IPS DF 19.7 (cell line): ENCODE measurements at places on chromosomes 2 and 18.

DNA sequence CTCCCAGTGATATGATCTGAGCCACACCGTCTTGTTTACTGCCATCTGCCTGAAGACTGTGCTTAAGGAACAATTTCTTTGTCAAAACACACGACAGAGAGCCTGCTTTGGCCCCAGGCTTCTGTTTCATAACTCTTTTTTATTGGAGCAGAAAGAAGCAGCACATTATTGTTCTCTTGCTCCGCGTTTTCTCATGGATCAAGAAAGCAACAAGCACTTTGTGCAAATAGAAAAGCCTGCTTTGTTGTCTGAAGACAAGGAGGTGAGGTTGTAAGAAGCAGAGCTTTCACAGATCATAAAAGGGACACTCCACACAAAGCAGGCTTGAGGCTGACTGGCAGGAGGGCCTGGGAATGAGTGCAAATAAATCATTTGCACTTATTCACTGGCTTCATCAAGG lies 118.3 kb upstream of the FAM136A start:
- DNase-seq = no peak

DNA sequence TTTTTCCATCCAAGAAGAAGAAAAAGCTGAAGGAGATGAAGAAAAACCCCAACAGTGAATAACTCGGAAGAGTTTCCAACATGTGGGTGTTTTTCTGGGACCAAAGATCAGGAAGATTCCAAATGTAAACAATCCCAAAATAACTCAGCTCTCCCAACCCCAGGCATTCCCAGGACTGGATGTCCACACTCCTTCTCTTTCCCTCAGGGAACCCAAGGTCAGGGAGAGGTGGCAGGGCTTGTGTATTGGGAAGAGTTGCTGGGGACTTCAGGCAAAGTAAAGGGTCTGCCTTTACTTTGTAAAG lies 268.0 kb downstream of the DYSF start:
- DNase-seq = no peak

- DNase-seq = no peak
These were observed 18.3 kb upstream of the MAP4K4 start for GRCh38 chr2:101679037-101679726.

DNA sequence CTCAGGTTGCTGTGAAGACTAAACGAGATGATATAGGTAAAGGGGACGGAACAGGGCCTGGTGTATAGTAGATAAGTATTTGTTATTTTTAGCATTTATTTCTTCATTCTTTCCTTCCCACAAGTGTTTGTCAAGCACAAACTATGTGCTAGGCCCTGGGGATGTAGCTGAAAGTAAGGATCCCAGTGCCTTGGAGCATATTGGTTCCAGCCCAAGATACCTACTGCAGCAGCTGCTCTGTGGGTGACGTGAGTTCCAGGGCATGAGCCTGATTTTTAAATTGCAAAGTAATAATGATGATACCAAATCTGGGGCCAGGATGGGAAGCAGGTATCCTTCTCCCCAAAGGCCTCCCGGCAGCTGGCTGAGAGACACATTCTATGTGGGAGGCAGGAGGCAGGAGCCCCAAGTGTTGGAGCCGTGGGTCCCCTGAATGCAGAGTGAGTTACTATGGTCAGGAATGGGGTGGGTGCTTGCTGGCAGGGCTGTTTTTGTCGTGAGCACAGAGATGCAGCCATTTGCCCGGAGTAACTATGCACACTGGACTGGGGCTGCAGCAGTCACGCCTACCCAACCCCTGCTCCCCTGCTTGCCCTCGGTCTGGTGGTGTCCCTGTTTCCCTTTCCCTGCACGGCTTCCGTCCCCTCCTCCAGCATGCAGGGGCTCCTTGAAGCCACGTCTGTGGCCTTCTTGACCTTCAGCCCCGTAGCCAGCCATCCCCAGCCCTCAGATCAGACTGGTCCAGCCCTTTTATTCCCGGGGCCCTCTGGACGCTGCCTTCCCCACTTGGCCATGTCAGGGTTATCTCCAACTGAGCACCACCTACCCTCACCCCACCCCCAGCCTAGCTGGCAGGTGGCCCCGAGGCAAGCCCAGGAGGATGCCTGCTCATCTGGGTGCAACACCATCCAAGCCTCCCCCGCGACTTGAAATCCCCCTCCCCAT lies 52.4 kb downstream of the INHBB start:
- DNase-seq = no peak

GRCh38 chr2:152611458-152612231 lies 105.6 kb downstream of the PRPF40A start:
- no peak for DNase-seq

GRCh38 chr2:126715576-126716406 lies 59.8 kb downstream of the GYPC start:
- DNase-seq = no peak

DNA sequence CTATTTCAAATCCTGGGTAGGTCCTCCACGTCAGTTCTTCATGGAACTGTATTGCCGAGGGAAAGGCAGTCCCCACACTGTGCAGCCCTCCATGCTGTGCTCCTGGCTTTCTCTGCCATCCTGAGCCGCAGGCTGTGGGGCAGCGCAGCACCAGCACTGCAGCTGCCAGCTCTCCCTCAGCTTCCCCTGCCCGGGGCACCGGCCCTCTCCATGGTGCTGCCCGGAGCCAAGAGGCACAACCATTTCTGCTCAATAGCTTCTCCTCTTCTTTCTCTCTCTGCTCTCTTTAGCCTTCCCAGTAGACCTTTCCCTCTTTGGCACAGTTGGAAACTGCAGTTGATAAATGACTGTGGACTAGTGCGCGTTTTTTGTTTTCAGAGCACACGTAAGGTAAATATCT lies 12.1 kb downstream of the ANKRD23 start:
- no peak for DNase-seq

GRCh38 chr2:195470622-195471021 lies 186.4 kb upstream of the SLC39A10 start:
- DNase-seq = no peak

- no peak for DNase-seq
These were observed 4.2 kb upstream of the PROC start for GRCh38 chr2:127413782-127414637.

DNA sequence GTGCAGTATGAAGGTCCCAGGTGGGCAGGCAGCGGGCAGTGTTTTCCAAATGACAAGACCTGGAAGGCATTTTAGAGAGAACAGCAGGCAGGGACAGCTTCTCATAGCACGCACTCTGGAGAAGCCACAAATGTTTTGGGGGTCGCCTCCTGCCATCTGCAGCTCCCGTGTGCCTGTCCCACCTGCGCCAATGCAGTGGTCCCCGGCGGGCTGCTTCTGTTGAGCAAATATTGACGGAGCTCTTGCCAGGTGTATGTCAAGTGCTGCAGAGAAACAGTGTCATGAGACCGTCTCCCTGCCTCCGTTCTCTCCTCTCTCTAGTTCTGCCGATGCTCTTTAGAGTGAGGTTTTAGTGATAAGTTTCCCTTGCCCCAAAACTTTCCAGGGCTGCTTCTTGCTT lies 174.8 kb downstream of the LDLRAD4 start:
- DNase-seq = no peak

DNA sequence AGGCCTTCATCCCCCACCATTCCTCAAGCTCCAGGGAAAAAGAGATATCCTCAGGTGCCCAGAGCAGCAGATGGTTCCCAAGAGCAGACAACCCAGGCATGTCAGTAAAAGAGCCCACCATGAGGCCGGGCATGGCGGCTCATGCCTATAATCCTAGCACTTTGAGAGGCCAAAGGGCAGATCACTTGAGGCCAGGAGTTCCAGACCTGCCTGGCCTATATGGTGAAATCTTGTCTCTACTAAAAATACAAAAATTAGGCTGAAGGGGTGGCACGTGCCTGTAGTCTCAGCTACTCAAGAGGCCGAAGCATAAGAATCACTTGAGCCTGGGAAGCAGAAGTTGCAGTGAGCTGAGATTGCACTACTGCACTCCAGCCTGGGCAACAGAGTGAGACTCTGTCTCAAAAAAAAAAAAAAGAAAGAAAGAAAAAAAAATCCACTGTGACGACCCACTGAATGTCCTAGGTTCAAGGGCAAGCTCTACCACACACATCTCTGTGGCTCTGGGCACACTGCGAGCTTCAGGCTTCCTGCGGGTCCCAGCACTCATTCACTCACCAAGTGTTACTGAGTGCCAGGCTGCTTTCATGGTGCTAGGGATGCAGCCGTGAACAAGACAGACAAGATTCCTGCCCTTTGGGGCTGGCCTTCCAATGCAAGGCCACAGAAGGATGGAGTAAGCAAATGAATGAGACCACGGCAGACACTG lies 6.5 kb upstream of the DUSP2 start:
- DNase-seq = no peak

GRCh38 chr2:171529914-171530313 lies 7.6 kb downstream of the CYBRD1 start:
- no peak for DNase-seq

DNA sequence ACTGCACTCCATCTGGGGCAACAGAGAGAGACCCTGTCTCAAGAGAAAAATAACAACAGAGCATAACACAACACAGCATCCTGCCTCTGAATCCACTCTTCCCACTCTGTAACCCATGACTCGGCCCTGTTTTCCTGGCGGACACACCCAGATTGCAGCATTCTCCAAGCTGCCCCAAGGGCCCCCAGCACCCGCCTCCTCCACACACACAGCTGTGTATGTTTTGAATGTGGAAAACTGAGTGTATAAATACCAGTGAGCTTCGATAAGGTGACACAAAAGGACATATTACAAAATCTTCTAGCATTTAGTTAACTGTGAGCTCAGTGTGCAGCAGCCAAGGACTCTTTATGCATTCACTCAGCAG lies 13.0 kb downstream of the IMPA2 start:
- DNase-seq = no peak

DNA sequence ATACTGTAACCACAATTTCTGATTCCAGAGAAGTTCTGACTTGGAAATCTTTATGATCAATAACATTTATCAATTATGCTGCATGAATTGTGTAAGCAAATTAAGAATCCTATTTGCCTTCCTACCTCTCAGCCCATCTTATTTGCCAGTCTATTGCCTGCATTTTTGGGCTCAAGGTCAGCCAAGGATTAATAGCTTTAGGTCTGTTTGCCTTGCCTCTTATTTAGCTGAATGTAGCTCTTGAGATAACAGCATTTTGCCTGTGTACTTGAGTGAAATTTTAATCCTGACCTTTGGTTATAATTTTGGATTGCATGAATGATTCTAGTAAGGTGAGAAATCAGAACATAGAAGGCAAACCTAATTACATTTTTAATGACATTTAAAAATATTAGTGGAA lies 51.2 kb downstream of the MYO3B start:
- DNase-seq = no peak

DNA sequence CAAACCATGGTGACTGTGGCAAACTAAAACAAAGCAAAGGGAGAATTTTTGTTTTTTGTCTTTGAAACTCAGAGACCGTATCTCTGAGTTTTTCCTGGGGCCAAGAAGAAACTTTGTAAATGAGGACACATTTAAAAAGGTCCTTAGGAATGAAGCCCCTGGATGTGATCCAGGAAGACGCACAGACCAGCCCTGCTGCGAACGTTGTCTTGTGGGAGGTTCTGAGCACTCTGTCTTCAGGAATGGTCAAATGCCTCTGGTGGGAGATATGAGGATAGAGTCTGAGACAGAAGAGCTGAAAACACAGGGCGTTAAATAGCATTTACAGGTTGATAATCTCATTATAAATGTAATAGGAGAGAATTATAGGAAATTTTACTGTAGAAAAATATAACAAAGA lies 893.5 kb upstream of the KLHL29 start:
- DNase-seq = no peak

DNA sequence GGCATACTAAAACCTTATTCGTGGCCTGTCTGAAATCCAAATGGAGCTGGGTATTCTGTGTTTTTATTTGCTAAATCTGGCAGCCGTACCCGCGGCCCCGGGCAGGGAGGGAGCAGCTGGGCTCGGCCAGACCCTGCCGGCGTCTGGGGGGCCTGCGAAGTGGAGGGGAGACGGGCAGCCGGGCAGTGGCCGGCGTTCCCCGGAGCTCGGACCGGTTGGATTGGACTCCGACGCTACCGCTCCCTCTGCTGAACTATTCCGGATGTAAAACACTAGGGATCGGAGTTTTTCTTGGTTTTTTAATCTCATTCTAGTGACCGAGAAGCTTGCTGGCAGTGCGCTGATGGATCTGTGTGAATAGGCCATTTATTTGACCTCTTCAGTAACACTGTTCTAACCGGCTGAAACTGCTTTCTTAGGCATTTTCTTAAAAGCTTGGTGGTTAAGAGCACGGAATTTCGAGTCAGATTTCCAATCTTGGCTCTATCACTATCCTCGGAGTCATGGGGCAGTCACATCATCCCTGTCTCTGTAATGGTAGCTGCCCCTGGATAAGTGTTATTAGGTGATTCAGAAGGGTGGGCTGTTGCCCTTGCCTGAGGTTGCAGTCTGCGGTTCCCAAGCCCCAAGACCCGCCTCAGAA lies 694 bp downstream of the UNC50 start:
- no peak for DNase-seq

DNA sequence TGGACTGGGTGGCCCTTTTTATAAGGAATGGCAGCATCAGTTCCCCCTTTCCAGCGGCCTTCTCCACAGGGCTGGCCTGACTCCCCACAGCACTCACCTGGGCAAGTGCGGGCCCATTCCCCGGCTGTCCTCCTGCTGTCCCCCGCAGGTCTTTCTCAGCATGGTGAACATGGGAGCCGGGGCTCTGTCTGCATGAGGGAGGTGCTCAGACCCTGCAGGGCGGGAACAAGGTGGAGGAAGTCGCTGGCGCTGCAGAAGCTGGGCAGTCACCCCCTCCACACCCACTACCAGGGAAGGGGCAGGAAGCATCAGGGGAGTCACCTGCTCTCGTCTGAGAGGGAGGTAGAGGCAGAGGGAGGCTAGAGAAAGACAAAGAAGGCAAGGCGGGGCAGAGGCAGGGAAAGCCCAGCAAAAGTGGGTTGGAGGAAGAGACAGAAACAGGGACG lies 12.2 kb downstream of the HES6 start:
- no peak for DNase-seq

GRCh38 chr18:43485545-43485963 lies 208.3 kb upstream of the SYT4 start:
- no peak for DNase-seq

- no peak for DNase-seq
These were observed 139.5 kb upstream of the LRATD1 start for GRCh38 chr2:14492920-14493503.

DNA sequence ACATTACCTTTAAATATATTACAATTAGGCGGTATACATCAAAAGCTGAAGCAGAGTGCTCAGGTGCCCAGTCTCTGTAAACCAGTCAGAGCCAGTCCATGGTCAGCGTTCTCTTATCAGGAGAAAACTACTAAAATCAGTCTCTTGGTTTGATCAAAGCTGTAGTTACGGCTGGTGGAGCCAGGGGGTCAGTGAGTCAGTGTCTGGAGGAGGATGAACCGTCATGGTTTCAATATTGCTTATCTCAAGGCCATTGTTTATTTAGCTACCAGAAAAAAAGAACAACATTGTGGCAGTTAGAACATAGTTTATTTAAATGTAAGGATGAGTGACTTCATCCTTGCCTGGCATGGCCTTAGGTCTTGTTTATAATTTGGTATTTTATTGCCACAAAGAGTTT lies 71.3 kb upstream of the NYAP2 start:
- DNase-seq = no peak
